Fibroblast of skin of left biceps (primary cell): ENCODE measurements at places on chromosomes 12 and 14.

GRCh38 chr12:100995201-100995600 lies 200.6 kb downstream of the ANO4 start:
- DNase-seq: no peak

- no peak for DNase-seq
Measured at GRCh38 chr12:49293056-49293956, 1.6 kb upstream of the PRPH start.

- no peak for DNase-seq
Measured at GRCh38 chr14:103521951-103522563, 573 bp downstream of the CKB start.

GRCh38 chr14:94922595-94923239 lies 152.8 kb upstream of the GSC start:
- no peak for DNase-seq

DNA sequence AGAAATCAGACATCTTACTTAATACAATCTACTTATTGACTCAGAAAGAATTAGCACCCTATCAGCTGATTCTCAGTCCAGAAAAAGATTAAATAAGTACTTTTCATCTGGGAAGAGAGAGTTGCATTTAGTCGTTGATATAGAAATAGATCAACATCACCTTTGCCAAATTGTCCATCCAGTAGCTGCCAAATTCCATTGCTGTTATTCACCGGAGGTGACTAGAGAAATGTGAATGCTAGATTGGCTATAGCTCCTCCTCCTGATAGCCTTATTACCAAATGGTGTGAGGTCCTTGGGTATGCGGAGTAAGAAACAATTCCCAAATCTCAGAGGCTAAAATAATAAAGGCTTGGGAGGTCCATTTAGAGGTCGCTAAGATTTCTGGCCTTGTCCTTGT lies 723.3 kb upstream of the FLRT2 start:
- no peak for DNase-seq

GRCh38 chr14:31881531-31882310 lies 195.4 kb upstream of the ARHGAP5 start:
- DNase-seq: no peak

- DNase-seq: no peak
Measured at GRCh38 chr12:49283541-49284429, 11.2 kb upstream of the PRPH start.

DNA sequence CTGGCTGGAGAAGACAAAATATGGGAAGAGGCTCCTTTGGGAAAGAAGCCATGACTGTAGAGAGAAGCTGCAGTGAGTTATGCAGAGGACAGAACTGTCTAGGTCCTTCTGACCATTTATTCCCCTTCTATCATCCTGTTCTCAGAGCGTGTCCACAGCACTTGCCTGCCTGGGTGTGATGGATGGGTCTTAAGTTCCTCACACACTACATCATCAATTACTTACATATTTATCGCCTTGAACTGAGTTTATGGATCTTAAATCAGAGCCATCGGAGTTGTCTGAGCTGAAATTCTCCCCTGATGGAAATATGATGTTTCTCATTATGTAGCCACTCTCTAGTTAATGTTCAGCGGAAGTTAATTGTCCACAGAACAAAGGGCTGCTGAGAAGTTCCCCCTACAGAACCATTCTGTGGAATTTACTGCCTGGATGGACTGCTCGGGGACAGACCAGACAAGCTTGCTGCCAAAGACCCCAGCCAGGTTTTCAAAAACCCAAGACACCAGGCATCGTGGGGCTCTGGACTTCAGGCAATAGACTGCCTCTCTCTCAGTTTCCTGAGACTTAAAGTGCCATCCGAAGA lies 232.5 kb upstream of the NOS1 start:
- peak; percentile 29 for DNase-seq

- DNase-seq: no peak
Measured at GRCh38 chr14:59126714-59127436, 61.6 kb upstream of the DAAM1 start.

DNA sequence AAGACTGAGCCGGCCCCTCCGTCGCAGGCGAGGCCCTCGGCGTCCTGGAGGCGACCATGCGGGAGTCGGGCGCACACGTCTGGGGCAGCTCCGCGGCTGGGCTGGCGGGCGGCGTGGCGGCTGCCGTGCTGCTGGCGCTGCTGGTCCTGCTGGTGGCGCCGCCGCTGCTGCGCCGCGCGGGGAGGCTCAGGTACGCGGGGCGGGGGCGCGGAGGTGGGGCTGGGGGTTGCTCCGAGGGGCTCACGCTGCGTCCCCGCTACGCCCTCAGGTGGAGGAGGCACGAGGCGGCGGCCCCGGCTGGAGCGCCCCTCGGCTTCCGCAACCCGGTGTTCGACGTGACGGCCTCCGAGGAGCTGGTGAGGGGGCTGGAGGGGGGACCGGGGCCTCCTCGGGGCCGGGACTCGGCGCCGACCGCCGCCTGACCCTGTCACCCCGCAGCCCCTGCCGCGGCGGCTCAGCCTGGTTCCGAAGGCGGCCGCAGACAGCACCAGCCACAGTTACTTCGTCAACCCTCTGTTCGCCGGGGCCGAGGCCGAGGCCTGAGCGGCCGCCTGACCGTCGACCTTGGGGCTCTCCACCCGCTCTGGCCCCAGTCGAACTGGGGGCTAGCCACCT lies 7.8 kb downstream of the AMN start:
- no peak for DNase-seq

GRCh38 chr14:41586237-41586636 lies 20.4 kb upstream of the LRFN5 start:
- no peak for DNase-seq

DNA sequence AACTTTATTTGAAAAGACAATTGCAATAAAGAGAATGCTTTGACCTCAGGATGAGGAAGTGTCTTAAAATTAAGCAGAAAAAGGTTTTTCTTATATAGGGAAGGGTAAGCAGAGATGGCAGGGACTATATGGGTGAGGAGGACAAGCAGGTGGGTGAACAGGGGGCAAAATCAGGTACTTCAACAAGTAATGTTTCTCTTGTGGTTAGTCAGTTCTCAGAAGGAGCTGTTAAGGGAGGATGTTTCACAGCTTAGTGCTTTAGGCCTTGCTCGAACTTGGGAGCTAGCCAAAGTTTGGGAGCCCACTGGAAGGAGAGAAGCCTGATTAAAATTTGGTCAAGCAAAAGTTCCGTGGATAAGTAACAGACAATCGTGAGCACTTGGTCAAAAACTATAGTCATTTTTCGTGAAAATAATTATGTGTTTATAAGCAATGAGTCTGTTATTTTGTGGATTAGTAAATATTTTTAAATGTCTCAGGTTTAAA lies 364.2 kb upstream of the TMPO start:
- DNase-seq: no peak

- DNase-seq: no peak
Measured at GRCh38 chr14:38993981-38994380, 109.1 kb downstream of the SEC23A start.

DNA sequence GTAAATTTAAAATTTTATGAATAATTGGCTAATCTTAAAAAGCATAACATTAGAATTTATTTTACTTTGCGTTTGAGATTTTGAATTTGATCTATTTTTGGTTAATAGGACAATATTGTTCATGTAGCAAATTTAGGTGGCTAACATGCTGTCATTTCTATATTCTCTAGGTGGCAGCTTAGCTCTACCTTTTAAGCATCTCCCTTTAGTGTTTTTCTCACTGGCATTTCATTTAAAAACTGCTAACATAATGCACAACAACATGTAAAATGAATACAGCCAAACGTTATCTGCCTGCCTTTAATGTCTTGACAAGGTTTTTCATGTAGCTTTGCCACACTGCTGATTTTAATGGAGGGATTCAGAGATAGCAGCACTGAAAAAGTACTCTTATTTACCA lies 272.4 kb upstream of the FBXO33 start:
- DNase-seq: no peak

DNA sequence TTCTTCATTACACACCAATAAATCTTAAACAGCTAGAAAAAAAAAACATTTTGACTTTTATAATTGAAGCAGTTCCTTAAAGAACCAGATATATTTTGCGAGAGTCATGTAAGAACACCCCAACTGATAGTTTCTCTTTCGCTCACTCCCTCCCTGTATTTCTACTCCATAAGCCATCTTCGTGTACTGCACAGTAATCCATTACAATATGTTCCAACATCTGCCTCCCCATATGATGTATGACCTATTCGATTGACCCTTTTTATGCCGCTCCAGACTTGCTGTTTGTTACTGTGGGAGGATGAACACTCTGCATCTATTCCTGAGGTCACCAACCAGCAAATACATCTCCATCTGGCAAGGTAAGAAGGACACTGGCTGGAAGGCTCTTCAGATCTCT lies 331.7 kb downstream of the SOX5 start:
- no peak for DNase-seq

GRCh38 chr12:69066492-69067373 lies 133.8 kb upstream of the CPM start:
- no peak for DNase-seq

DNA sequence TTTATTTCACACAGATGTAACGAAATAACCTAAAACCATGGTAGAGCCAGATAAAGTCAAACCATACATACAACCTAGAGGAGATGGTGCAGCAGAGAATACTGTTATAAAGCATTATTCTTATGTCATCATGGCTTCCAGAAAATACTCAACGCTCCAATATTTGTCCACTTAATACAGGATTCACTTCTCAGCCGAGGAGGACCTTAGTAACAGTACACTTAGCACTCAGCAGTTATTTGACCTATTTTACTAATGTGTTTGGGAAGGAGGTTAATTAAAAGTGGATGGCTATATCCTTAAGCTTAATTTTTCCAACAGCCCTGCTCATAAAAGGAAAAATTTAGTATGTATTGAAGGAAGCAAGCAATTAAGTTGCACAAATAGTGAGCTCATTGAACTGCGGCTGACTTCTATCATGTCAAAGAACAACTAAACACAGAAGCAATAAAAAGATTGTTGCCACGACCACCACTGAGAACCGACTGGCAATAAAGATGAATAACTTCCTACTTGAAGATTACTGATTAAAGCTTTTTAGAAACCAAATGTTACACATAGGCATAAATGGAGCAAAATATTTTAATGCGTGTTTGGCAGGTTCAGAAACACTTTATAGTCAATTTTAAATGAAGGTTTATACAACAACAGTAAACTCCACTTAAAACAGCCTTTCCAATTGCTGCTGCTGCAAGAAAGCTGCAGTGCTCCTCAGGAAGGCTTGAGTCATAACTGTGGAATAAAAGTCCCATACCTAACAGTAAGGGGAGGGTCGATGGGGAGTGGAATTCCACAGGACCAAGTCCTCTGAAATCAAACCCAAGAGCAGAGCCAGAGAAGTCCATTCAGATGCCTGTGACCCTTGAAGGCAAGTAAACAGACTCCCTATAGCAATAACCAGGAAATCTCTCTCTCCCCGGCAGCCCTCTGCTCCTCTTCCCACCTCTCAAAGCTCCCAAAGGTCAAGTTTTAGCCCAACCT lies 218.9 kb upstream of the CDKN3 start:
- no peak for DNase-seq

- peak; percentile 7 for DNase-seq
Measured at GRCh38 chr12:10395390-10395998, 5.7 kb upstream of the KLRK1 start.

- DNase-seq: no peak
Measured at GRCh38 chr14:55746558-55746957, 166.6 kb downstream of the KTN1 start.

GRCh38 chr12:1605129-1606020 lies 11.0 kb upstream of the FBXL14 start:
- no peak for DNase-seq

GRCh38 chr12:132606466-132606865 lies 3.9 kb downstream of the LRCOL1 start:
- DNase-seq: no peak

- DNase-seq: no peak
Measured at GRCh38 chr12:76085520-76085868, 1.0 kb upstream of the NAP1L1 start.

GRCh38 chr12:115223322-115223721 lies 539.3 kb upstream of the TBX3 start:
- peak; percentile 33 for DNase-seq
